ENCODE measurements at places on chromosomes 1 and 21.

GRCh38 chr1:100736324-100736723, 16.8 kb downstream of the VCAM1 start:
- DNase-seq = no peak

DNA sequence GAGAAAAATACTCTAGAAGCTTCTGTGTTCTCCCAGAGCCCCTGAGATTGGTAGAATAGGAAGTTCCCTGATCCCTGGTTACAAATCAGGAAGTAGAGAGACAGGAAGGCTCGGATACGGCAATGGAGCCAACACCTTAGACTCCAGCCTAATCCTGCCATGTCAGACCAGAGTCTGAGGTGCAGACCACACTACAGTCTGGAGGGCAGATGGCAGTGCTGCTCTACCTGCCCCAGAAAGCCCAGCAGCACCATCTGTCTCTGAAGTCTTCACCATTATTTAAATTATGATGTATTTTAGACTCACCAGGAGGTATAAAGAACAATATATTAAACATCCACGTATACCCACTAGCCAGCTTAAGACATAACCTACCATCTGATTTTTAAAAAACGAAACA, 93.0 kb downstream of the MTR start:
- no peak for DNase-seq

GRCh38 chr1:80582980-80583379, 1217.8 kb upstream of the ADGRL2 start:
- DNase-seq = no peak

DNA sequence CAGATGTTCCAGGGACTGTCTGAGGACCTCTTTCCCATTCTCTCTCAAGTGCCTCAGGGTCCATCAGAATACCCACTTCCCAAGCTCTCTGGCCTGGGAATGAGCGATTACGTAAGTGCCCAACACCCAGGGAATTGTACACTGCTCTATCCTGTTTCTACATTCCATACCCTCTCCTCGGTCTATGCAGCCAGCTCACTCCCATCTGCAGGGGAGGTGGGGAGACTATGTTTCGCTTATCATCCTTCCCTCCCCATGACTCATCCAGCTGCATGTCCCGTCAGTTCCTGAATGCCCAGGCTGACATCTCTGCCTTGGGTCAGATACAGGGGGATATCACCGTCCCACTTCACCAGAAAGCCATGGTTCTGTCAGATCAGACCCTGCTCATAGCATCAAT, 34.5 kb upstream of the CD1D start:
- no peak for DNase-seq

- DNase-seq = no peak
Measured at GRCh38 chr21:37780991-37781983, 135.0 kb downstream of the KCNJ6 start.

DNA sequence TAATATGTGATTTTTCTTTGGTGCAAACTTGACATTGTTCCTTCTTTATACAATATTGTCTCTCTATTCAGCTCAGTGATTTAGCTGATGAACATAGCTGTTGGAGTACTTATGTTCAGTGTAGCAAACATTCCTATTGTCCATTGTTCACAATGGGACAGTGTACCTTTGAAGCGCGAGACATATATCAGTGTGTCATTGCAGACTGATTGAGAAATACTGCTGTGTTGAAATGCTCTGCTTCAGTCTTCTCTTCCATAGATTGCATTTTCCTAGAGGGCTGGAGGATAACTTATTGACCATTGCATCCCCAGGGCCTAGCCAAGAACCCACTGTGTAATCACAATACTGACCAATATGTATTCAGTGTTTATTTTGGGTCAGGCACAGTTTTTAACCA, 46.5 kb downstream of the HLX start:
- DNase-seq = no peak

- no peak for DNase-seq
Measured at GRCh38 chr1:188517139-188517538, 1688.4 kb downstream of the PLA2G4A start.

GRCh38 chr1:119885903-119886783, 10.2 kb downstream of the ADAM30 start:
- peak; percentile 24 for DNase-seq

DNA sequence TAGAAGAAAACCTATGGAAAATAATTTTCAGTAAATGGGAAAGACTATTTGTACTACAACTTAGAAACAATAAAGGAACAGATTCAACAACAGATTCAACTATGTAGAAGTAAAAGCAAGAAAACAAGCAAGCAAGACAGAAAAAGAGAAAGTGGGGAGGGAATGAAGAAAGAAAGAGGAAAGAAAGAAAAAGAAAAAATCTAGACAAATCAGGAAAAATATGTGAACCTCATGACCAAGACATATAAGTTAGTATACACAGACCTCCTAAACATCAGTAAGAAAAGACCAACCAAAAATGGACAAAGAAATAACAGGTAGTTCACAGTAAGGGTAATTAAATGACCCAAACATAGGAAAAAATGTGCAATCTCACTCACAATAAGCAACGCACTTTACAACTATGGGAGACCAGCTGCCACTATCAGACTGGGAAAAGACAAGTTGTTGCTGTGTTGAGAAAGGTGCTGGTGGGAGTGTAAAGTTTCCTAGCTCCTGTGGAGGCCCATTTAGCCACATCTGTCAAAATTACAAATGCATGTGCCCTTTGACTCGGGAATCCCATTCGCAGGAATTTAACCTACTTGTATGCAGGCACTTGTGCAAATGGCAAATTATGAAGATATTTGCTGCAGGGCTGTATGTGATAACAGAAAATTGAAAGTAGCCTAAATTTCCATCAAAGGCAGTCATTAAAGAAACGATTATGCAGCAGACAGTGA, 13.9 kb upstream of the MAP3K21 start:
- DNase-seq = no peak

DNA sequence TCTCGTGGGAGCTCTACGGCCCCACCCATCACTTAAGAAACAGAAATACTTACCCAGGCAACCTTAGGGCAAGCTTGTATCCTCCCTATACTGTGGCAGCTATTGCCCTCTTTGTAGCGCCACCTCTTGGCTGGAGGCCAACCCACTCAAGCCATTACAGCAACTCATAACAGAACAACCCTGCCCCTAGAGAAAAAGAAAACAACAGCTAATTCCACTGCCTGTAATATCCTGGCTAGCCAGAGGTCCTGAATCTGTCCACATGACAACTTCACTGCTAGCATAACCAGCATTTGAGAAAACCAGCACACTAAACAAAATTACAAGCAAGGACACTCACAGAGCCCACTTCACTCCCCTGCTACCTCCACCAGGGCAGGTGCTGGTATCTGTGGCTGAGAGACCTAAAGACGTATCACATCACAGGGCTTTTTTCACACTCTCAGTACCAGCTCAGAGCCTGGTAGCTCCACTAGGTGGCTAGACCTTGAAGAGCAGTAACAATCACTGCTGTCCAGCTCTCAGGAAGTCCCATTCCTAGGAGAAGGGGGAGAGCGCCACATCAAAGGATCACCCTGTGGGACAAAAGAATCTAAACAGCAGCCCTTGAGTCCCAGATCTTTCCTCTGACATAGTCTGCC, 14.5 kb upstream of the MX1 start:
- no peak for DNase-seq

- DNase-seq = no peak
Measured at GRCh38 chr1:118300808-118301207, 115.8 kb upstream of the SPAG17 start.
